ENCODE measurements at places on chromosomes 12 and 14.

- no peak for DNase-seq
These were observed 103.0 kb downstream of the SAMD4A start for GRCh38 chr14:54669721-54670561.

DNA sequence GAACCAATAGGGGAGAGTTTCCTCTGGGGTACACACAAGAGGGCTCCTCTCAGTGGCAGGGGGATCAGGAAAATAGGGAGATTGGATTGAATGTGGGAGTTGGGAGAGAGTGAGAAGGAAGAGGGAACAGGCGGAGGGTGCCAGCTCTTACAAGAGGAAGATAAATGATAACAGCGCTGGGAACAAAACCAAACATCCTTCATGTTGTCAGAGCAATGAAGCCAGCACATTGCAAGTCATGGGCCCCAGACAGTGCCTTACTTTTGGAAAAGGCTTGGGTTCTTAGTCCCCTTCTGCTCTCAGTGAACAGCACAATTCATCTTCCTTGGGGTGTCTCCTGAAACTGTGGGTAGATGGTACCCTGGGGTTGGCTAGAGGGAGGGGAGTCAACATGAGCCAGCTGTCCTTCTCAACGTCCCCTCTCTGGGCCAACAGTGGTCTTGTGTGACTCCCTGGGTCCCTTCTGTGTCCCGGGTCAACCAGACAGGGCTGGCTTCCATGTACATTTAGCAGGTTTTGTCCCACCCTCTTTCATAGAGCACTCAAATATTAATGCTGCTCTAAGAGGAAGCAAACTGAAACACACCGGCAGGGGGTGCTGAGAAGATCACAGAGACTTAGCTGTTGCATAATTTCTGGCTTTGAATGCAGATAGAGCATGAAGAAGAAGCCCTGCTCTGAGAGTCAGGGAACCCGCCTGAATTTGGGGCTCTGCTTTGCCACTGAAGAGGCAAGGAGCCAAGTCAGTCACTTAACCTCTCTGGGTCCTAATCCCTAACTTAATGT is 138.5 kb downstream of the ESRRB start:
- DNase-seq, result peak; percentile 42

DNA sequence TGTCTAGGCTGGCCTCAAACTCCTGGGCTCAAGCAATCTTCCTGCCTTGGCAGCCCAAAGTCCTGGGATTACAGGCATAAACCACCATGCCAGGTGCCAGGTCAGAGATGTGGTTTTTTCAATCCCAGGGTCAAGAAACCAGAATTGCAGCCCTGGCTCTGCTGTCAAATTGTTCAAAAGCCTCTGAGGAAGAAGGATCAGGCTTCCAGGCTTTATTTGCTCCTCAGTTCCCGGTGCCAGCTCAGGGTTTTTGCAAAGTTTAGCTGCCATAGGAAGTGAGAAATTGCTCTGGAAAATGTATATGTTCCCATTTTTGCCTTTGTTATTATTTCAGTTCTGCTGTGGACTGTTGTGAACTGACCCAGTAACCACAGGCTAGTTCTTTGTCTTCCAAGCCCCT is 28.7 kb downstream of the WNT5B start:
- DNase-seq, result no peak

- no peak for DNase-seq
These were observed 56.3 kb downstream of the SIX6 start for GRCh38 chr14:60565211-60565610.

DNA sequence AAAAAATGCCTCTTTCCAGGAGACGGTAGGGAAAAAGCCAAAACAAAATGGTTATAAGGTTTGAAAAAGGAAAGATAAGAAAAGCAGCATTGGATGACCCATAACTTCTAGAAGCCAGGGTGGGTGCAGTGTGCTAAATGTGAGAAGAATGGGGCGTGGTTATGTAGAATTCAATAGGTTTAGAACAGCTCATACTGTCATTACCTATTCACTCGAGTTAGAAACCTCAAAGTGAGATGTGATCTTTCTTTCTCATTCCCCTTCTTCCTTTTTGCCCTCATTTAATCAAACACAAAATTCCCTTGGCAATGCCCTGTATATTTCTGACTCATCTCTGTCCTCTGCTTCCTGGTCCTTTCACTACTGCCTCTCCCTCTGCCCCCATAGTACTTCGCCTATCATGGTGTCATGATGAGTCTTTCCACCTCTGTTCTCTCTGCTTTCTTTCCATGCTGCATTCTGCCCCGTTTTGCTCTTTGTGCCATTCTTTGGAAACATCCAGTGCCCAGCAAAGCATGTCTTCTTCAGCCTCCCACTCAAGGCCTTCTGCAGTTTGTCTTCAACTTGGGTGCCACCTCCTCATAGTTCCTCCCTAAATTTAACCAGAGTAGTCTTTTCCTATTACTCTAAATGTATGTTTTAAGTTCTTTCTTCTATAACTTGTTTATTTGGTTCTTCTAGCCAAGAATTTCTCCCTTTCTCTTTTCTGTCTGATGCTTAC is 496.3 kb downstream of the NRXN3 start:
- DNase-seq, result no peak

GRCh38 chr12:70252832-70253231 is 9.6 kb downstream of the CNOT2 start:
- no peak for DNase-seq

GRCh38 chr12:80040075-80040738 is 59.1 kb upstream of the OTOGL start:
- no peak for DNase-seq

DNA sequence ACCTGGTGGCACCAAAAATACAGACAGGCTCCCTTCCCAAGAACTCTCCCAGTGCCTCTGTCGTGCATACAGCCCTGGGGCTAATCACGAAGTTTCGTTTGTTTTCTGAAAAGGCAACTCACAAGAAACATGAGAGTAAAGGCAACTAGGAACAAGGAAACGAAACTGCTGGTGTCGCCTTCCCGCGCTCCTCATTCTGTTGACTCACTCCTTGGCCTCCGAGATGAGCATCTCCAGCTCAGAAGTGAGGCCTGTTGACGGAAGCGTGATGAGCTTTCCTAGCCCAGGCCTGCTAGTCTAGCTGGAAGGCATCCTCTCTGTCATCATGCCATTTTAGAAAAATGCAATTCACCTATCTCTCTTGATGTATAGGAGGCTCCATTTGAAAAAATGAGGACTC is 50.5 kb downstream of the TTC9 start:
- DNase-seq, result no peak

GRCh38 chr14:61034416-61035120 is 53.5 kb downstream of the SLC38A6 start:
- no peak for DNase-seq

DNA sequence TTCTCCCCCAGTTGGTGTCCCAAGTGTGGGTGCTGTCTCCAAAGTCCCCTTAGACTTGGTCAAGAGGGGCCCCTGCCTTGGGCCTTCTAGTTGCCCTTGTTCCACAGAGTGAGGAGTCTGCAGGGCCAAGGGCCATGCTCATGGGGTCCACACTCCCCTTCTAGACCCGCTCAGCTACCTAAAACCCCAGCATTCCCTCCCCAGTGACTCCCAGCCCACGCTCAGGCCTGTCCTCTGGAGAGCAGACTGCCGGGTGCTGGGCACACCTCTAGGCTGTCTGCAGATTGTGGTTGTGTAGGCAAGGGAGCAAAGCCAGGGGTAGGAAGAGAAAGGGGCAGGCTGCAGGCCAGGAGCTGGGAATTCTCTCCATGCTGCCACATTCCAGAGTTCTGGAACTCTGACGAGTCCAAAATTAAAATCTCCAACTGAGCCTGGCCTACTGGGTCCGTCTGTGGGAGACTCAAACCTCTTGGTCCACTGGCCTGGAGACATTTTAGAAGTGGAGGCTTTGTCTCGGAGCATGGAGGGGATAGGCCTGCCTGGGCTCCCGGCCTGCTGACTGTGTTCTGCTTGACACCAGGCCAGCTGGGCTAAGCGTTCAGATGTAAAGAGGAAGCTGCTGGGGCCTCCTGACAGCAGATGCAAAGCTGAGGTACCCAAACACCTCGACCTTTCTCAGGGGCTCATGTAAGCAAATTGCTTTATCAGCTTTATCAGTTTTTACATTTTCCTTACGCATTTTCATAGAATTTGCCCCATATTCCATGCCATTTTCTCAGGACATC is 13.7 kb upstream of the KRT5 start:
- no peak for DNase-seq

DNA sequence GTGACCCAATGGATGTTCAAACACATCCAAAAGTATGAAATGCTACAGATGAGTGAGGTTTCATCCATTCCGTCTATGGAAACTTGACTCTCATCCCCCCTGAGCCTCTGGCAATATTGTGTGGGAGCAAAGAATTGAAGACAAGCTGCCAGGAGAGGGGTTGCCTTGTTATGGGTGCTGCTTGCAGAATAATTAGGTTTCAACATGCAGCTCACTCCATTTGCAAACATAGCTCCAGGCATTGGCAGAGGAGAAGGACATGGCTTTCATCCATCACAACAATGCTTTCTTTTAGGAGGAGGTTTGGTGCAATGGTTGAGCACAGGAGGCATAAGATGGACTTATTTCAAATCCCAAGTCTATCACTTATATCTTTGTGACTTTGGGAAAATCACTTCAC is 220.7 kb upstream of the SRRM4 start:
- DNase-seq, result no peak

- DNase-seq, result no peak
These were observed 1329.5 kb upstream of the TMEM132C start for GRCh38 chr12:126937431-126937830.

- DNase-seq, result no peak
These were observed 35.4 kb upstream of the LTA4H start for GRCh38 chr12:96070670-96071279.

DNA sequence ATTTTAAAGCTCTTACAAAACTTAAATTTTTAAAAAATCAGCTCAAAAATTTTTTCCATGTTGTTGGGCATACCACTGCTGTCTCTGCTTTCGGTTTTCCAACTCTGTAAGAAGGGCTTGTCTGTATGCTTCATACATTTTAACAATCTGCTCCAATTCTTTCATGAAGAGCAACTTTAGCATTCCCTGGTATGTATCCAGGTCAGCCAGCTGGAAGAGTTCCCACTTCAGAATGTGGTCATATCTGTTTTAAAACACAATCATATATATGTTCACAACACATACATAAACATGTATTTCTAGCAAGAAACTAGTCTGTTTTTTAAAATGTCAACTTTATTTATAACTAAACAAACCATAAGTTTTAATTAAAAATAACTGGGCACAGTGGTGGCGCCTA is 33.0 kb downstream of the SAV1 start:
- no peak for DNase-seq

GRCh38 chr14:23447361-23448350 is 12.2 kb upstream of the MYH7 start:
- DNase-seq, result no peak

- DNase-seq, result no peak
These were observed 22.3 kb upstream of the STK38L start for GRCh38 chr12:27221625-27222387.

DNA sequence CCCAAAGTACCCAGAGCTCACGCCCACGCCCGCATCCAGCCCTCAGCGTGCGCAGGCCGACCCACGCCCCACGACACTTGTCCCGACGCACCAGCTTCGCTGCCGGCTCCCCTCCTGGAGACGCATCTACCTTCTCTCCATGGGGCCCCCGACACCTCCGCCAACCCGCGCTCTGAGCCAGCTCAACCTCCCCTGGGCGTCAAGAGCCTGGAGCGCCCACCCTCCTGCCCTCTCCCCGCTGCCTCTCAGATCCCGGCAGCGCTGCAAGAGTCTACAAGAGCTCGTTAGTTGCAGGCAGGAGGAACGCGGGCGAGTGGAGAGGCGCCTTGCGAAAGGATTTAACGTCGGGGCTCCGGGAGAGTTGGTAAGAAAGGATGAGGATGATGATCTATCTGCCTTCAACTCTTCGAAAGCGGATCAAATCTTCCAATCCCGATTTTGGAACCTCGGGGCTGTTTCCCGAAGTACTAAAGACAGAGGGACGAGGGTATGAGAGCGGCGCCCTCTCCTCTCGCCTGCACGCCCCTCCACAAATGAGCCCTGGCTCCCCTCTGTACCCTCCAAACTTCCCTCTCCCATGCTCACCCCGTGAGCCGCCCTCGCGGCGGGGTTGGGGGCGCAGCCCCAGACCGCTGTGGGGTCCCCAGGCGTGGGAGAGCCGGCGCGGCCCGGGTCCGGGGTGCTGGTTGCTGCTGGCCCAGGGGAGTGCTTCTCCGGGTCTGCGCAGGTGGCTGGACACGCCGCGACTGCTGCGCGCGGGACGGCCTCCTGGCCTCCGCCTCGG is 979 bp downstream of the LTBP2 start:
- DNase-seq, result no peak

GRCh38 chr12:120697344-120697743 is 10.4 kb downstream of the MLEC start:
- DNase-seq, result no peak

GRCh38 chr14:50619569-50620141 is 48.5 kb downstream of the SAV1 start:
- peak; percentile 48 for DNase-seq

DNA sequence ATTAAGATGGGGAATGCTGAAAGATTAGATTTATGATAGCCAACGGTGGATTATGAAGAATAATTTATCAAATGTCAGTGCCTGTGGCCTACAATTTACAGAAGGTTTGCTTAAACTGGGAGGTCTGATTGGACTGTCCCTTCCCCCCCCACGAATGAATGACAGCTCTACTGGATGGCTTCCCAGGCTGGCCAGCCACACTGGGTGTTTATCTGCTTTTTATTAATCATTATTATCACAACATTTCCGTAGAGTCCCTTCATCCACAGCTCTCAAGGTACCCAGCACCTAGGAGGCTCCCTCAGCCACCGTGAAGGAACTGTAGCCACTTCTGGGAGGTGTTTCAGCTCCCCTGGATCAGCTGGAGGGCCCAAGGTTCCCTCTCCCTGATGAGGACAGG is 78.9 kb downstream of the ADCK1 start:
- no peak for DNase-seq

- DNase-seq, result no peak
These were observed 151.7 kb upstream of the RTL1 start for GRCh38 chr14:101055106-101055662.

DNA sequence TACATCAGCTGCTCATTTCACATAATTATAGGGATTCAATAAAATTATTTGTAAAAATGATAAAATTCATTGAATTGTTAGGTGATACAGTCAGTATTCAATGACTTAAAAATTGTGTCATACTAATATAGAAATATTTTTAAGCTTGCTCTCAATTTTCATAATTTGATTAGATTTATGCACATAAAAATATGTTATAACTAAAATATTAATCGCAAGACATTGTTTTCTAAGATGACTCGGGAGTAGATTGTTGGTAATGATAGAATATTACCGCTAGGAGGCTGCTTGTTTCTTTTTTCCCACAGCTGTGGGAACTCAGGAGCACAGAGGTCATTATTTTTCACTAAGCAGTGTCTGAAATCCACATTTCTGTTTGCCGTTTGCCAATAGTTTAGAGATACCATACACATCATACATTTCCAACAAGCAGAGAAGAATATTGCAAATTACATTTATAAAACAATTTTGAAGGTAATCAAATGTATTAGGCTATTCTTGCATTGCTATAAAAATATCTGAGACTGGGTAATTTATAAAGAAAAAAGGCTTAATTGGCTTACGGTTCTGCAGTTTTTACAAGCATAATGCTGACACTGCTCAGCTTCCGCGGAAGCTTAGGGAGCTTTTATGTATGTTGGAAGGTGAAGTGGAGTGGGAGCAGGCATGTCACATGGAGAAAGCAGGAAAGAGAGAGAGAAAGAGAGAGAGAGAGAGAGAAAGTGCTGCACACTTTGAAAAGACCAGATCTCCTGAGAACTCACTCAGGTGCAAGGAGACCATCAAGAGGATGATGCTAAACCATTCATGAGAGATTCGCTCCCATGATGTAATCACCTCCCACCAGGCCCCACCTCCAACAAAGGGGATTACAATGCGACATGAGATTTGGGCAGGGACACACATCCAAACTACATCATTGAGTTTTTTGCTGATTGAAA is 9.2 kb downstream of the CD69 start:
- DNase-seq, result peak; percentile 27

Data from erythroblast (primary cell).